H54 (cell line): ENCODE measurements at places on chromosomes 1 and 21.

DNA sequence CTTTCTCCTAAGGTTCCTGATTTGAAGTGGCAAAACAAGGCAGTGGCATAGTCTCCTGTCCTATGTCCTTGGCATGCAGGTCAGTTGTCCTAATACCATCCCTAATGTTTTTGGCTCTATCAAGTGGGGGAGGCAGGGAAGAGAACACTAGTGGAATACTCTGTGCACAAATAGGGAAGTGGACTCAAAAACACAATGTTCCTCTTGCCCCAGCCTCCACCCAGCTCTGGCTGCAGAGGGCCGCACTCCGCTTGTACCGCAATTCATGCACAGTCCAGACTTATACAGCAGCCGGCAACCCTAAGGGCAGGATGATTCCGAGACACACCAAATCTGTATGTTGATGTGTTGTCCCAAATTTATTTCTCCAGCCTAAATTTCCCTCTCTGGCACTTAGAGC is 14.5 kb downstream of the PLEKHO1 start:
- DNase-seq = no peak

DNA sequence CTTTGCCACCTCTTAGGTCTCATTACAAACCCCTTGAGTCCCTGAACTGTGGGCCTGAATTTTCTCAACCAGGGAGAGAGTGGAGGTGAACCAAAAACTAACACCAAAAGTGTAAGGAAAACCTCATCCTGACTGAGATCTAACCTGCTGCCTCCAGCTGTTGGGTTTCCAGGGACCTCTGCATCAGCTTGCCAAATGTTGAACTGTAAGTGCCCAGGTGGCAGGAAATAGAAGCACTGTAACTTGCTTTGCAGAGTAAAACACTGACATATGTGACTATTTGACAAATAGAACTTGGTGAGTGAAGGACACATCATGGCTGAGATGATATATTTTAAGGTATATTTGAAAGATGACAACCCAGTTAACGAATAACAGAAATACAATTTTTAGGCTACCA is 48.4 kb upstream of the NR5A2 start:
- no peak for DNase-seq

- no peak for DNase-seq
These were observed 165.9 kb downstream of the LRRC40 start for GRCh38 chr1:70039485-70039884.

GRCh38 chr1:53765657-53766056 is 26.7 kb upstream of the GLIS1 start:
- DNase-seq = no peak

DNA sequence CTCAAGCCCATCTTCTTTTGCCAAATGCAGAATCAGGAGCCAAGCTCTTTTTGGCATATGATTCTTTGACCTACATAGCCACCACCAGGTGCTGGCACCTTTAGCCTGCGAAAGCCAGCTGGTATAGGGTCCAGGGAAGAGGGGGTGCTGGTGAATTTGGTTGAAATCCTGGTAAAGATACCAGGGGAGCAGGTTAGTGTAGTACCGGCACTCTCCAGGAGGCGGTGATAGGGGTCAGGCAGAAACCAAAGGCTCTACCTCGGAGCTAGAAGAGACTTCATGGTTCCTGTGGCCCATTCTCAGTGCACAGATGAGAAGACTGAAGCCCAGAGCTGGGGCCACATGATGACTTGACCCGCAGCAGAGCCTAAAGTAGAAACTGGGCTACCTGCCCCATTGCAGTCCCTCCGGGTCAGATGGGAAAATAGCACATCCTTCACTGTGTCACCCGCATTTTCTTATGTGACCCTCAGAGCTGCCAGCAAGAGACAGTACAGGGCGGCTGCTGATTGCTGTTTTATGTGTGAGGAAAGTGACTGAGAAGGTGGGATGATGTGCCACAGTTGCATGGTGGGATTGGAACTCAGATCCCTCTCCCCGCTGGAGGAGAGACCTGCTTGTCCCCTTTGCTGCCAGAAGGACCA is 36.0 kb upstream of the IL19 start:
- DNase-seq = peak; percentile 46

- no peak for DNase-seq
These were observed 102.0 kb downstream of the CYYR1 start for GRCh38 chr21:26471099-26471471.

- no peak for DNase-seq
These were observed 119.7 kb downstream of the GDAP2 start for GRCh38 chr1:117809764-117810163.

- no peak for DNase-seq
These were observed 36.0 kb downstream of the F5 start for GRCh38 chr1:169550294-169550693.

DNA sequence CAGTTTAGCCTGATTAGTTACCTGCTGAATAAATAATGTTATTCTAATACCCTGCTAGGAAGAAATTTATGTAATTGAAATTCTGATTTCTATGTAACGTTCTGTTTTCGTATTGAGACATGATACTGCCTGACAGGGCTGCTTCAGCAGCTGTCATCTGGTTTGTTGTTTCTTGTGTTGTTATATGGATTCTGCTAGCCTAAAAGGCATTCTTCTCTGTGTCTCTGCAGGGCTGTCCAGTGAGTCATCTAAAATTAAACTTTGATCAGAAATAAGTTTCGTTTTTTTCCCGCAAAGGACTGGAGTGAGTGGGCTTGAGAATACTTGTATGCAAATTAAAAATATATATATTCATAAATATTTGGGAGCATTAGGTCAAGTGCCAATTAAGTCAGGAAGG is 93.0 kb downstream of the DYRK1A start:
- DNase-seq = peak; percentile 56

- DNase-seq = no peak
These were observed 112.0 kb downstream of the SYF2 start for GRCh38 chr1:25120281-25120680.

GRCh38 chr21:45302082-45303061 is 14.7 kb upstream of the POFUT2 start:
- DNase-seq = no peak

DNA sequence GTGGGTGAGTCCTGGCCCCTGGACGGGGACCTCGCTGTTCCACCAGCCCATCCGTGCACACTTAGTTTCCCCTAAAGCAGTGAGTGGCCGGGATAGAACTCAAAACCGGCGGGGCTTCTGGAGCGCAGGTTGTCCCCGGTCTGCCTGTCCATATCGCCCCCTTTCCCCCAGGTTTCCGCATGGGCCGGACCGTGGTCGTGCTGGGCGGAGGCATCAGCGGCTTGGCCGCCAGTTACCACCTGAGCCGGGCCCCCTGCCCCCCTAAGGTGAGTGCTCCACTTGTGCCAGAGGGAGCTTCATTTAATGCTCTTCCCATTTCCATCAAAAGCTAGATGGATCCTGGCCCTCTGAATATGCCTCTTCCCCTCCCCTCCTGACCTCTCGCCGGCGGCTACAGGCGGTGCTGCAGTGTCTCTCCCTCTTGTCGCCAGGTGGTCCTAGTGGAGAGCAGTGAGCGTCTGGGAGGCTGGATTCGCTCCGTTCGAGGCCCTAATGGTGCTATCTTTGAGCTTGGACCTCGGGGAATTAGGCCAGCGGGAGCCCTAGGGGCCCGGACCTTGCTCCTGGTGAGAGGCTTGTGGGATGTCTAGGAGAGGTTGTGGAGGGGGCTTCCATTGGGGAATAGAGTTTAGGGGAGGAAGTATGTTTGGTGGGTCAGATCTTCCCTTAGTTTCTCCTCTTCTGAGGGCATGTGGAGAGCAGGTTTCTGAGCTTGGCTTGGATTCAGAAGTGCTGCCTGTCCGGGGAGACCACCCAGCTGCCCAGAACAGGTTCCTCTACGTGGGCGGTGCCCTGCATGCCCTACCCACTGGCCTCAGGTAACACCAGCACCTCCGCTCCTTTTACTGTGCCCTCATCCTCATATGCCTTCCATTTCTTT is 683 bp downstream of the PPOX start:
- DNase-seq = no peak

DNA sequence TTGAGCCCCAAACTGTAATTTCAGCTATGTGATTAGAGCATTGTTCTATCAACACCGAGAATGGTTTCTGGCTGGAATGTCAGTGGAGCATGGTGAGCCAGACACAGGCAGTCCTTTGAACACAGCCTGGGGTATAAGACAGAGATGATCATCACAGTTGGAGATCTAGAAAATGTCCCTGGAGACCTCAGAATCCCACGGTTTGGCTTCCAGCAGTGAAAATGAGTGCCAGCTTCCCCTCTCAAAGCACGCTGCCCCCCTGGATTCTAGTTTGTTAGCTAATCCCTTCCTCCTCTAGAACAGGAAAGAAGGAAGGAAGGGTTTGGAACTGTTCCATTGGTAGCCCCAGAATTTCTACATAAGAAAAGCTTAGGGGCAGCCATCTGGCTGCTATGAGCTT is 59.9 kb upstream of the JAK1 start:
- no peak for DNase-seq

- no peak for DNase-seq
These were observed 3.6 kb upstream of the TNNT2 start for GRCh38 chr1:201381130-201381529.

GRCh38 chr1:26583646-26584485 is 54.3 kb downstream of the RPS6KA1 start:
- DNase-seq = no peak

- no peak for DNase-seq
These were observed 36.1 kb upstream of the PDE4B start for GRCh38 chr1:65756616-65757015.

GRCh38 chr1:53934170-53934765 is 11.2 kb downstream of the IFT25 start:
- no peak for DNase-seq

DNA sequence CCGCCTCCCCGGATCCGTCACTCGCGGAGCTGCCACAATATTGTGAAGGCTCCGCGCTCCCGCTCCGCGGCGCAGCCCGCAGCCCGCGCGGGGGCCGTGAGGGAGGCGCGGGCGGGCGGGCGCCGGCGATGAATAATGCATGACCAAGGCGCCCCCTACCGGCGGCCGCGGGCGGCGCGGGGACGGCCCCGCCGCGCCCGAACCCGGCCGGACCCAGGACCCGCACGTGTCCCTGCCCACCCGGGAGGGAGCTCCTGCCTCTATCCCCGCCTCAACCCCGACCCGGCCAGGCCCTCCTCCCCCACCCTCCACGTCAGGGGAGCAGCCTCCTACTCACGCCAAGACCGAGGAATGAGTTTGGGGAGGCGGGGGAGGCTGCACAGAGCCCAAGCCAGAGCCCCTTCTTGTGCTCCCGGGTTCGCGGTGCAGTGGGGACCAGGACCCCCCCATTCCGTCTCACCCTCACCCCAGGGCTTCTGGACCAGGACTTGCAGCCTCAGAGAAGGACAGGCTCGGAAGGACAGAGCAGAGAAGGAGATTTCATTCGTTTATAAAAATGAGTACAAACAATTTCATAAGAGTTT is 70.8 kb upstream of the CASZ1 start:
- DNase-seq = peak; percentile 58

DNA sequence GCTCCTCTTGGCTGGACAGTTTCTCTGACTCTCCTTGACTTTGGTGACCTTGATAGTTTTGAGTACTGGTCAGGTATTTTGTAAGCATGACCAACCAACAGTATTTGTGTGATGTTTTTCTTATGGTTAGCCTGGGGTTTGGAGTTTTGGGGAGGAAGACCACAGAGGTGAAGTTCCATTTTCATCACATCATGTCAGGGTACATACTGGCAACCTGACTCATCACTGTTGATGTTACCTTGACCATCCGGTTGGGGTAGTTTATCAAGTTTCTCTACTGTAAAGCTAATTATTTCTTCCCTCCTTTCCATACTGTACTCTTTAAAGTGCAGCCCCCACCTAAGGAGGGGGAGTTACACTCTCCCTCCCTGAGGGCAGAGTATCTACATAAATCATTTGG is 13.4 kb downstream of the OSCP1 start:
- peak; percentile 22 for DNase-seq
